CD4-positive, CD25-positive, alpha-beta regulatory T cell (primary cell): ENCODE measurements at places on chromosomes 7 and 10.

GRCh38 chr7:131654668-131655326 lies 98.4 kb upstream of the PODXL start:
- peak; percentile 46 for DNase-seq

DNA sequence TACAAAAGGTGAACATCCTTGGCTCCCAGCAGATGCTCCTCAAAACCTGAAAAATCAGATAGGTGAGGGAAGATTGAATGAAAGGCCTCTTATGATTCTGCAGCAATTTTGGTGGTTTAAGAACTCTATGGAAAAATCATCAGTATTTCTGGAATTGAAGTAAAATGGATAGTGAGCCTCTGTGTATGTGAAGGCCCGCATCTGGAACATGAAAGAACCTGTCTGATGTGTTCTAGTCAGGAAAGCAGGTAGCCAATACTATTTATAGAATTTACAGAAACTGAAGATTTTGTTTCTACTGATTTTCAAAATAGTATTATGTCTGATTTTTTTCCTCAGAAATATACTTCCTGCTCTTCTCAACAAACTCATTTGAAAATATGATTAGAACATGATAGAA lies 37.3 kb downstream of the EGFR start:
- no peak for DNase-seq

- no peak for DNase-seq
Measured at GRCh38 chr7:130970196-130970595, 236.2 kb upstream of the KLF14 start.

GRCh38 chr10:61047788-61048560 lies 104.0 kb upstream of the RHOBTB1 start:
- DNase-seq, result no peak

GRCh38 chr10:122590153-122590552 lies 29.6 kb downstream of the DMBT1 start:
- DNase-seq, result no peak

DNA sequence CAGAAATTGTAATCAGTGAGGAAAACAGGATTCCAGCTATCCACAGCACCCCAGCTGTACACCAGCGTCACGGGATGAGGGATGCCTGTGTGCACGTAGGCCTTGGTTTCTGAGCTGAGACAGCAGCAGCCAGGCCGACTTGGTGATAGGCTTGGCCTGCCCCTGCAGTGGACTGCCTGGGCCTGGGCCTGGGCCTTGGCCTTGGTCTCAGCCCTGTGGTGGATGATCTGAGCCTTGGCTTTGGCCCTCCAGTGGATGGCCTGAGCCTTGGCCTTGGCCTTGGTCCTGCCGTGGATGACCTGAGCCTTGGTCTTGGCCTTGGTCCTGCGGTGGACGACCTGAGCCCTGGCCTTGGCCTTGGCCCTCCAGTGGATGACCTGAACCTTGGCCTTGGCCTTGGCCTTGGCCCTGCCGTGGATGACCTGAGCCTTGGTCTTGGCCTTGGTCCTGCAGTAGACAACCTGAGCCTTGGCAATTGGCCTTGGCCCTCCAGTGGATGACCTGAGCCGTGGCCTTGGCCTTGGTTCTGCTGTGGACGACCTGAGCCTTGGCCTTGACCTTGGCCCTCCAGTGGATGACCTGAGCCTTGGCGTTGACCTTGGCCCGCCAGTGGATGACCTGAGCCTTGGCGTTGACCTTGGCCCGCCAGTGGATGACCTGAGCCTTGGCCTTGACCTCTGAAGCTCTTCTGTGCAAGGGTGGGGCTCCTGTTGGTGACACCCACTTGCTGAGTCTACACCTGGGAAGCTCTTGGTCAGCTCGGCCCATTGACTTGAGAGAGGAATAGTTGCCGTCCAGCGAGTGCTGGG lies 93.8 kb downstream of the CUX1 start:
- no peak for DNase-seq

GRCh38 chr10:77236700-77237099 lies 400.9 kb downstream of the KCNMA1 start:
- no peak for DNase-seq

DNA sequence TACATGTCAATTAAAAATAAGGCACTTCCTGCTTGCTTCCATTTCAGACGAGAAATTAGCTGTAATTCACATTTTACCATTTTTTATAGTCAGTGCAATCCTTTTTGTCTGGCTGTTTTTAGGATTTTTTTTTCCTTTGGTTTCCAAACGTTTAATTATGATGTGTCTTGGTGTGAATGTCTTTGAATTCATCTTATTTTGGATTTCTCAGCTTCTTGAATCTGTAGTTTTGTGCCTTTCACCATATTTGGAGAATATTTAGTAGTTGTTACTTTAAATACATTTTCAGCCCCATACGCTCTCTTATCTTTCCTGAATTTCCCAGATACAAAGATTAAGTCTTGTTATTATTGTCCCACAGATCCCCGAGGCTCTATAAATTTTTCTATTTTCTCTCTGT lies 2.4 kb upstream of the SCART1 start:
- DNase-seq, result no peak

DNA sequence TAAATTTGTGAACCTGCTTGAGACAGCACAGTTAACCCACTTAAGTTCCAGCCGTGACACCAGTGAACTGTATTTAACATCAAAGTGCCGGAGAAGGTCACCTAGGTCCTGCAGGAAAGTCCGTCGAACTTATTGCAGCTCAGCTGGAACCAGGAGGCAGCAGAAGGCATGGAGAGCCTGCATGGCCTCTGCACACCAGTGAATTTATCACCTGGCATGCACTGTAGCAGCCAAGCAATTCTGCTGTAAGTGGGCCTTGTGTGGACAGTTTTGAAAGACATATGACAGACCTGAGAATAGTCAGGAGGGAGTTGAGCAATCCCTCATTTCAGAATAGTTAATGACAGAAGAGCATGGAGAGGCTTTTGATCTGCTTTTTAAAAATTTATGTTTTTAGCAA lies 108.8 kb downstream of the PLXDC2 start:
- DNase-seq, result no peak

DNA sequence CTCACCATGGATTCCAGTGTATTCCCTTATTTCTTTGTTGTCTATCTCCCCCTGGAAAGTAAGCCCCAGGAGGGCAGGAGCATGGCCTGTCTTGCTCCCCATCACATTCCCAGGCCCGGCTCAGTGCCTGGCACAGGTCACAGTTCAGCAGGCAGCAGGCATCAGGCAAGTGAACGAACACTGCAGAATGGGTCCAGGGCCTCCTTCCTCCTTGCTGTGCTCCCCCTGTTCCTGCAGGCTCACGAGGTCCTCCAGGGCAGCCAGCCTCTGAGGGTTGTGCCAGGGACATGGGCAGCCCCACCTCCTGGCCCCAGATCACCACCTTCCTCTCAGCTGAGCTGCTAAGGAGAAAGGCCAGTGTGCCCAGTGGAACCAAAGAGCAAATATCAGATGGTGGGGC lies 41.8 kb downstream of the PDLIM1 start:
- DNase-seq, result no peak

- DNase-seq, result no peak
Measured at GRCh38 chr10:78772486-78772885, 296.3 kb upstream of the ZMIZ1 start.

DNA sequence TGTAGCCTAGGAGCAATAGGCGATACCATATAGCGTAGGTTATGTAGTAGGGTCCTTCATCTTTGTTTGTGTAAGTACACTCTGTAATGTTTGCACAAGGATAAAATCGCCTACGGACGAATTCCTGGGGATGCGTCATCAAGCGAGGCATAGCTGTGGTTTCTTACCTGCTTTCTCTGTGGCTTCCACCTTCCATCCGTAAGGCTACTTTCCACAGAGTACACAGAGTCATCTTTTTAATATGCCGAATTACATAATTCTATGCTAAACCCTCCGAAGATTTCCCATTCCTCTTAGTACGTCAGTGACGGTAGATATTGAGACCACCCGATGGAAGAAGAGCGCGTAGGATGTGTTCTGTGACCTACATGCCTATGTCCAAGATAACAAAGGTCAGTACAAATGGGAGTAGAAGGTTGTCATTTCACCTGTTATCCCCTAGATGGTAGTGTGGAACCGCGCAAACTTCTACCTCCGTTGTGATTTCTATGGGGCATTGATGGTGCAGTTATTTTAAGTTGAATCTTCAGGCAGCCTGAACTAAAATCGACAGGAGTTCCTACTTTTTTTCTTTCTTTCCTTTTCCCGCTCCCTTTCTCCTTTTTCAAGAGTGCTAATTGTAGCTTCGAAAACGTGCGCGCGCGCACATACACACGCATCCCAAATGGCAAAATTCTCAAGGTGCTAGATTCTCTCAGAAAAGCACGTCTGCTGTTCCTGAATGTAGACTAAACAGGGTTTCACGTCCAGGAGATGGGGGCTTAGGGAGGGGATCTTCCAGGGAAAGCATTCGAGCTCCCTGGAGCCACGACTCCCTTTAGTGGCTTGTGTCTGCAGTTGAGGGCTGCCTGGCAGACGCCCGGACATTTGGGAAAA lies 111.7 kb upstream of the MBL2 start:
- DNase-seq, result no peak

GRCh38 chr7:1290679-1291356 lies 58.1 kb downstream of the UNCX start:
- no peak for DNase-seq

- DNase-seq, result no peak
Measured at GRCh38 chr7:134481167-134481566, 22.3 kb upstream of the AKR1B1 start.

GRCh38 chr10:97825020-97825760 lies 24.5 kb upstream of the GOLGA7B start:
- no peak for DNase-seq

- no peak for DNase-seq
Measured at GRCh38 chr7:140621401-140622021, 19.1 kb downstream of the DENND2A start.

DNA sequence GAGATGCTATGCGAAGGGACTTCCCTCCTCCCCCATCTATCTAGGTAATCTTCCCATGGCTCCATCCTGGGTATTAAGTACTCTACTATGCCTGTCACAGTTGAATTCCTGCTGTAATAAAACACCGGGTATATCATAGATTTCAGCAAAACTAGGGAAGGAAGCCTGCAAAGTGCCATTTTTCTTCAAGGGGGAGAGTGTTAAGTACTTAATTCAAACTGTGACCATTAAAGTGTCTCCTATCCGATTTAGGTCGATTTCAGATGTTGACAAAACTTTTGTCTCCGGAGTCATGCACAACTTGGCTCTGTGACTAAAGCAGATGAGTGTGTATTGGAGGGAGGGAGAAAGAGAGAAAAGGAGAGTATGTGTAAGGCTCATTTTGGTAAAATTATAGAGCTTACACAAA lies 4.6 kb downstream of the HOXA4 start:
- DNase-seq, result no peak

DNA sequence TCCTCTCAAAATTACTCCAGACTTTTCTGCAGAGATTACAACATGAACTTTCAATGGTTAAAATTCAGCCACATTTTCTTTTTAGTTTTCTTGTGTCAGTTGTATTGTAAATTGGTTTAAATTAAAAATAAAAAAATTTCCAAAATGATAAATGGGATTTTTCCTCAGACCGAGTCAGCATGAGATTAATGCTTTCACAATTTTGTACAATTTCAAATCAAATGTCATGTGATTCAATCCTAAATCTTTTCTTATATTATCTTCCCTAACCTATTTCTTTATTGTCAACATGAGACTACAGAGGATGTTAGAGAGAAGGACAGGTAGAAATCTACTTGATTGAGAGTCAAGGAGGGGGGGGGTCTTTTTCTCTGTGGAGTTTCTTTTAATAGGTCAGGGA lies 33.7 kb downstream of the FZD1 start:
- no peak for DNase-seq
